Colonic mucosa (tissue), 4 donors: ENCODE measurements at places on chromosomes 13 and 19. TPM values are rescaled to one million over a fixed set of nuclear protein-coding genes. Genes with fewer than 3 reads are reported as not detected.

CEACAM8 gene
- 2.3 TPM for total RNA-seq

CBARP gene
- total RNA-seq, result 0.48 TPM

DUS3L gene
- total RNA-seq, result 47.6 TPM

PRR36 gene
- 0.22 TPM for total RNA-seq

DNA sequence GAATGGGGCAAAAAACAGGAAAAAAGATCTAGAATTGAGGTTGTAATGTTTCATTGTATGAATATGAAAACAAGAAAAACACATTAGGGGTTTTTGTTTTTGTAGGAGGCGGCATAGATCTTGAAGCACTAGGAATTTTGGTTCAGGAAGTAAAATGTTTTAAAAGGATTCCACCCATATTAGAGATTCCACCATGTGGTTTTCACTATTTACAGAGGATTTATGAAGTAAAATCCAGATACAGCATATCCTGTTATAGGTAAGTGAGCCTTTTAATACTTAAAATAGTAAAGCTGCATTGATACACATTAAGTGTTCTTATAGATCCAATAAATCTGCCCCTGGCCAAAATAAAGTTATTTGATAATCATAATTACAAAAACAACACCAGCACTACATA is 61.4 kb downstream of the MICU2 start:
- no peak for DNase-seq
